Hematopoietic multipotent progenitor cell treated with erythropoietin and hydrocortisone succinate and interleukin-3 and kit ligand, for 17 days (in vitro differentiated cells): ENCODE measurements at places on chromosomes 6 and 20.

- no peak for DNase-seq
Measured at GRCh38 chr20:38999965-39000910, 38.1 kb downstream of the DHX35 start.

GRCh38 chr6:115602466-115602865 lies 458.2 kb downstream of the FRK start:
- DNase-seq, result no peak

GRCh38 chr6:137496368-137496767 lies 2.2 kb upstream of the OLIG3 start:
- no peak for DNase-seq

- DNase-seq, result no peak
Measured at GRCh38 chr20:19077370-19078220, 134.8 kb upstream of the SLC24A3 start.

GRCh38 chr6:40116832-40117231 lies 182.6 kb upstream of the MOCS1 start:
- no peak for DNase-seq
